Lung (tissue), 17 donors: ENCODE measurements at places on chromosomes 3 and 15. TPM values are rescaled to one million over a fixed set of nuclear protein-coding genes. Genes with fewer than 3 reads are reported as not detected.

Gene IQCF5
- total RNA-seq = not detected

Gene ANKRD63
- total RNA-seq = not detected

GRCh38 chr3:196227629-196228493 lies 11.5 kb downstream of the SLC51A start:
- no peak for DNase-seq

GRCh38 chr3:168467115-168467714 lies 371.5 kb upstream of the GOLIM4 start:
- peak; percentile 77 for DNase-seq

DNA sequence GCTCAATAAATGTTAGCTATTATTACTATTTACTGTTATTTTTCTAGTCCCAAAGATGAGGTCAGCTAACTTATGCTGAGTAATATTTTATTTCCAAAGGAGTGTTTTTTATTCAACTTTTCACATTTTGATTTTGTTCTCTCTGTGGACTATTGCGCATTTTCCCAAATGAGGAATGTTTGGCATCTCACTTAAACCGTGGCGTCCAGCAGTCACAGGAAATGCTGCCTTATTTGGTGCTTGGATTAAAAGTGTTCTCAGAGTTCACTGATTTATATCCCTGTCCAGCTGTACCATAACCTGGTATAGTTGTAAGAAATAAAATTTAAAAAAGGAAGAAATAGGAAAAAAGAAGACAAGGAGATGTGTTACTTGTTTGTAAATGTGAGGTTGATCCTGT lies 166.8 kb downstream of the THSD4 start:
- DNase-seq = no peak

DNA sequence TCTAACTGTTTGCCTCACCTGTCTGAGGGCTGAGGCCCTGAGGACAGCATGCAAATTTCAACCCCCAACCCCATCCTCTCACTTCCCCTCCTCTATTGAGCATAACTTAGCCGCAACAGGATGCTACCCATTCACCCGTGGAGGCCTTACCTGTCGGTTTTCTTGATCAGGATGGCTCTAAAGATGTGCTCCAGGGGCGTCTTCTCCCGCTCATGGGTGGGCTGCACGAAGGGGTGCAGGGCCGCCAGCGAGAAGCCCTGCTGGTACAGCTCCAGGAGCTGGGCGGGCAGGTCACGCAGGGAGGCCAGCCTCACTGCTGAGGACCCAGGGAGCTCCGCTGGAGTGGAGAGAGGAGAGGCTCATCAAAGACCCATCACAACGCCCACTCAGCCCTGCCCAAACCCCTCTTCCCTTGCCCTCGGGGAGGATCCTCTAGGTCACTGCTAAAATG lies 79.8 kb downstream of the RFTN1 start:
- no peak for DNase-seq

DNA sequence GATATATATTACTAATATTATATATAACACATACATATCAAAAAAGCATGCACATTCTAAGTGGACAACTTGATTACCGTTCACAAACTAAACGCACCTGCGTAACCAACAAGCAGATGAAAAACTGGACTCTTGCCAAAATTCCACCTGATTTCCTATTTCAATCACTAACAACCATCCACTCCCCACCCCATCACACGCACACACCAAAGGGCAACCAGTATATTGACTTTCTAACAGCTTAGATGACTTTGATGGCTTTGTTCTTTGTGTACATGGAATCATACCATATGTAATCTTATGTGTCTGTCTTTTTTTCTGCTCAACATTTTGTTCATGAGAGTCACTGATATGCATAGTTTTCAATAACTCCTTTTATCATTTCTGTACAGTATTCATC lies 496.8 kb upstream of the ARRDC4 start:
- DNase-seq = no peak

DNA sequence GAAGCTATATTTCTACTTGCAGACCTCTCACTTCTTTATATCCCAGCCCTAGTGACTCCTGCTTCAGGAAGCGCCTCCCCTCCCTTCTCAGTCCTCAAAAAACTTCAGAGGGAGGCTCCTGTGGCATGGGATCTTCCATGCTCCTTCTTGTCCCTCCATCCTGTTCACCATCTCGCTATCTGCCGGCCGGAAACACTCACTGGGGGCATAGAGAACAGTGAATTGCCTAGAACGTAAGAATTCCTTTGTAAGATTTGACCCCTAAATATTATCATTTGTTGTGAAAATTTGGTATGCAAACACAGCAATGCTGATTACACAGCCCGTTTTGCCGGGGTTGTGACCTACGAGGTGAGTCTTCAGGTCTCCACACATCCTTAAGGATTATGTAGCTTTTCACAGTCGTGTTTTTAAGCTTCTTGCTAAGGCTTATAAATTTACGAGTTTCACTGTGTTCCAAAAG lies 218.7 kb upstream of the ATP10A start:
- DNase-seq = no peak

Gene C3orf38
- total RNA-seq = 36.7 TPM

DNA sequence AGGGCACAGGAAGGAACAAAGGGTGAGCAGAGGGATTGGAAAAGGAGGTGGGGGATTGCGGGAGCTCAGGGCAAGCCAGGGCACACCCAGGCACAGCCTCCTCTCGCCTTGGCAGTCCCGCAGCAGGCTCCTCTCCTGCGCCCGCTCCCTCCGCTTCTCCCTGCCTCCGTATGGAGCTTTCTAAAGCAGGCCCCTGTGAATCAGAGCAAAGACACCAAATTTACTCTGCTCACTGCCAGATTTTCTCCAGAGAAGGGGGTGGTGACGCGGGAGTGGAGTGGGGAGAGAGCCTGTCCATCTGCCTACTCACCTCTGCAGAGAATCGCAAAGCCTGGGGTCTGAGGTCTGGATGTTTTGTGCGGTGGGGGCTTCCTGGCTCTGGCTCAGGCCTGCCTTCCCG lies 20.0 kb downstream of the ATP2B2 start:
- DNase-seq = no peak

GRCh38 chr3:38560284-38560683 lies 64.1 kb downstream of the EXOG start:
- DNase-seq = no peak

GRCh38 chr15:90953947-90954711 lies 555 bp upstream of the RCCD1 start:
- no peak for DNase-seq

- no peak for DNase-seq
Observed at GRCh38 chr3:97949743-97950142, 22.5 kb downstream of the RIOX2 start.

Gene ATP13A4
- 202 TPM for total RNA-seq

Gene PLAAT1
- 0.86 TPM for total RNA-seq

DNA sequence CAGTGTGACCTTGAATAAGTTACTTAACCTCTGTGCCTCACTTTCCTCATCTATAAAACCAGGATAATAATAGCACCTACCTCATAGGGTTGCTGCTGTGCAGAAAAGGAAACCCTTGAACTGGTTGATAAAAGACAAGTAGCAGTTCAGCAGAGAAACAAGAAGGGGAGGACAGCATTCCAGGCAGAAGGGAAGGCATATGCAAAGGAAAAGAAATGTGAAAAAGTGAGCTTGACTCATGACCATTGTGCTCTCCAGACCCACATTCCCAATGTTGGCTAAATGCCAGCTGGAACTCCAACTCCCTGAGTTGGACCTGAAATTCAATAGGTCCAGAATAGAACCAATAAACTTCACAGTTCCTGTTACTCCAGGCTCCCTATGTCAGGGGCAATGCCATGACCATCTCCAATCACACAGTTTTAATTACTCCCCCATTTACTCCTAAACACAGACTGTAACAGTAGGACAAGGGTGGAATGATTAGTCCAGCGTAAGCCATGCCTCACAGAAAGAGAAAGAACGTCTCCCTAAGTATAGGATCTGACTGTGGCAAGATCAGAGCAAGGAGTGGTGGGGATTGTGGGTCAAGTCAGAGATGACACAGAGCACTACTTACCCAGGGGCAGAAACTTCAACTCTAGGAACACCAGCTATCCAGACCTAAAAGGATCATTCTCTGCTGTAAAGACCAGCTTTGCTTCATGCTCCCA lies 26.9 kb downstream of the PRKAR2A start:
- DNase-seq = no peak

- DNase-seq = no peak
Observed at GRCh38 chr15:33960549-33960935, 7.8 kb upstream of the CHRM5 start.

DNA sequence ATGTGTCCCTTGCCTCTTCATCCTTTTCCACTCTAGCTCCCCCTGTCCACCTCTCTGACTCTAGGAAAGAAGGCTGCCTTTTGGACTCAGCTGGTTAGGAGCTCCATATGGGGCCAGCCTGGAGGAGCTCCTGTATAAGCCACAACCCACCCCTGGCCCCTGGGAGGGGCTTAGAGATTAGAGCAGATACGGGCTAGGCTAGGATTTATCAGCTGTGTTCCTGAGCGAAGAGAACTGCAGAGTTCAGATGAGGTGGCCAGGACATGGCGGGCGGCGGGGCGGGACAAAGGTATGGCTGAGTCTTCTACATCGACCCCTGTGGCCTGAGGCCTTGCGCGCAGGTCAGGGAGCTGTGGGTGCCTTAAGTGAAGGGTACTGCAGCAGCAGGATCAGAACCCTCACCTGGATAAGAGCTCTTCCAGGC lies 7.9 kb downstream of the NBEAL2 start:
- no peak for DNase-seq

DNA sequence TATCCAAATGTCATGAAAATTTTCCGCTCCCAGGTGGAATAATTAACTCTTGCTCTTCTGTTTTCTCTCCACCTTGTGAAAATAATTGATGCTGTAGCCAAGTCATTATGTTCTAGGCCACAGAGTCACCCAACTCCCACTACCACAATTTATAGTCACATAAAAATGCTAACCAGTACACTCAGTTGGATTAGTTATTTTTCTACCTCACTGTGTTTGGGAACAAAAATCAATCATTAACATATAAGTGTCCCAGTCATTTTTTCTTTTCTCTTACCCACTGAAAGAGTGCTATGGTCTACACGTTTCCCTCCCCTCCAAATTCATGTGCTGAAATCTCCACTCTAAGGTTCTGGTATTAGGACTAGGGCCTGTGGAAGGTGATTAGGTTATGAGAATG lies 255.6 kb upstream of the LMCD1 start:
- no peak for DNase-seq

GRCh38 chr3:115928376-115928775 lies 305.1 kb downstream of the GAP43 start:
- no peak for DNase-seq

DNA sequence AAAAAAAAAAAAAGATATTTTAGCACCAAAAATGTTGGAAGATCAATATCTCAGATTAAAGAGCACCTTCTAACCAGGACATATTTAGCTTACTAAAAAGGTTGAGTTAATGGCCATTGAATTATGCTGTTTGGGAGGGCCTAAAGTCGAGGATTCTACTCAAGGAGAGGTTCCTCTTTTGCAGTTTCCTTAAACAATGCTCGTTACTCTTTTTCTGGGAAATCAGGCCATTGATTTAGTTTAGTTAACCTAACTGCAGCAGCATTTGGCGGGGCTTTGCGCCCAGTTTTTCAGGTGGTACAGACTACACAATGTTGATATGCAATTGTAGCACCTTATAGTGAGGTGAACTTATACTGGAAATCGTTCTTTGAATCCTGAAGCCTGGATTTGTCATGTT lies 6.8 kb downstream of the ABHD2 start:
- no peak for DNase-seq

DNA sequence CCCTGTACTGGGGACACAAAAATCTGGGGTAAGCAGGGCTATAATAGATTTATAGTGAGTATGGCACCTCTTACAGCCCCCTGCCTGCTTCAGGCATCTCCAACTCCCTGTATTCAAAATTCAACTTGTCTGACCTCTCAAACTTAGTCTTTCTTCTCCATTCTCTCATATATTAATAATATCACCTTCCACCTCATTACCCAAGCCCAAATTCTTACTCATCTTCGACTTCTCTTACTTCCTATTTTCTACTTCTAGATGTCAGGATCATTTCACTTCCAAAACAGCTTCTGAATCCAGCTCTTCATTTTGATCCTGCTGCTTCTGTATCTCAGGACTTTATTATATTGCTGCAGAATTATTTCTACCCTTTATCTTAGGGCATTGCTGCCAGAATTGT lies 290.7 kb downstream of the CHST2 start:
- DNase-seq = no peak

GRCh38 chr3:53991240-53991639 lies 99.6 kb upstream of the SELENOK start:
- no peak for DNase-seq

GRCh38 chr3:908839-909238 lies 184.0 kb upstream of the CNTN6 start:
- no peak for DNase-seq
